ENCODE measurements at places on chromosomes 11 and 22.

- no peak for DNase-seq
Measured at GRCh38 chr22:32236970-32237369, 18.2 kb downstream of the SLC5A4 start.

DNA sequence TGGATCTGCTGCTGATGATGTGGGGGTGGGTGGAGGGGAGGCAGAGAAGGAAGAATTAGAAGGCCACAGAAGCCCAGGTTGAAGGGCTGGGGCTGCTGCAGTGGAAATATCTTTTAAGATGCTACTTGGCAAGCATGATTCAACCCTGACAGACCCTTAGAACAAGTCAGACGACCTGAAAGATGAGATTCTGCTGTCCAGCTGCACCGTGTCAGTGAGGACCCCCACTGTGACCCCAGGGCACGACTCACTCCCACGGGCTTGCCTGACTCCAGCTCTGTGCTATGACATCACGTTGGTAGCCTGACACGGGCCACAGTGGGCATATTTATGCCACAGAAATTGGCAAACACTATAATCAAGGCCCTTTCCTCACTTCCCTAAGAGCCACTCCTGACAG, 36.0 kb downstream of the LRFN4 start:
- DNase-seq: no peak

GRCh38 chr22:37313376-37314314, 31.3 kb downstream of the CYTH4 start:
- no peak for DNase-seq

GRCh38 chr22:50403701-50404101, 60.6 kb downstream of the PPP6R2 start:
- no peak for DNase-seq

DNA sequence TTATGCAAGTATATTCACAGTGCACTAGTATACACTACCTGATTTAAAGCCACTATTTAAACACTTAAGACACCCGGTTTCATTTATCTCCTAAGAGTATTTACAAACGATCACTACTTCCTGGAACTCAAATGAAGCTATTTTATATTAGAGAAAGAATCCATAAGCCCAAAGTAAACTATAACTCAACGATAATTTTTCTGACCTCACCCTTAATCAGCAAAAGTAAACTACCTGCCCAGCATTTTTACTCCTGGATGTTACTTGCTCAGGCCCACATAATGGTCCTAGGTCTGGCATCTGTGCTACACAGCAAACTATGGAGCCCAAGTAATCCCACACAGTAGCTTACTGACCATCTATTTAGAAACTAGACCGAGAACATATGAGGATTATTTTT, 33.4 kb downstream of the TSG101 start:
- DNase-seq: no peak

DNA sequence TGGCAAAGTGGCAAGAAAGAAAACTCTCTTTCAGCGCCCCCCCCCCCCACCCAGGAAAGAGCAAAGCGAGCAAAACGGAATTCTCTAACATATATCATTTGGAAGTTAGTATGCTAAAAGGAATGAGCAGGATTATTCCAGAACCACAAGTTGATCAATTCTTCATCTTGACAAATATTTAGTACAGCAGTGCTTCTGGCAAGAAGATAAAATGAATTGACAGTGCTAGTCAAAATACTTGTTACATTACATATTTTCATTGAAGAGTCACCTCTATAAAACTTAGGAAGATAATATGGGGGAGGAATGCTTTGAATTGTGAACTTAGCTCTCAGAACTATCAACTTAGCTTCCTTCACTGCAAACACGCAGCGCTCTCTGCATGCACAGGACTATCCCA, 377.4 kb downstream of the DYNC2H1 start:
- no peak for DNase-seq
